Right kidney (tissue), 9 donors: ENCODE measurements at places on chromosomes 4 and X.

DNA sequence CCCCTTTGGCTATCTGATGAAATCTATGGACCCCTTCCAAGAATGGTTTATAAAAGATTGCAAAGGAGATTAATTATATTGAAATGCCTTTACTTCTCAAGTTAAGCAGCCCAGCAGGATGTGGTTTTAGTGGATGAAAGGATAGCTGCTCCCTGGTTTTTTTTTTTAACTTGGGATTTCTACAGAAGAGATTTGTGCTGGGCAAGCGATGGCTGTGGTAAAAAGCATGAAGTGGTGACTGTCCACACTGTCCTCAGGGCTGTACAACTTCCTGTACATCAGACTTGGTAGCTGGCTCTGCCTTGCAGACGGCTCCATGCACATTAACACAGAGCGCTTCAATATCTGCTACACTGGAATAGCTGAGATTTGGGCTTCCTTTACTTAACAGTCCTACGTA is 321.7 kb downstream of the DHX15 start:
- DNase-seq, result no peak

GRCh38 chr4:55920571-55920970 is 28.2 kb upstream of the CEP135 start:
- no peak for DNase-seq

- no peak for DNase-seq
Observed at GRCh38 chrX:133745349-133745748, 240.0 kb downstream of the GPC3 start.

DNA sequence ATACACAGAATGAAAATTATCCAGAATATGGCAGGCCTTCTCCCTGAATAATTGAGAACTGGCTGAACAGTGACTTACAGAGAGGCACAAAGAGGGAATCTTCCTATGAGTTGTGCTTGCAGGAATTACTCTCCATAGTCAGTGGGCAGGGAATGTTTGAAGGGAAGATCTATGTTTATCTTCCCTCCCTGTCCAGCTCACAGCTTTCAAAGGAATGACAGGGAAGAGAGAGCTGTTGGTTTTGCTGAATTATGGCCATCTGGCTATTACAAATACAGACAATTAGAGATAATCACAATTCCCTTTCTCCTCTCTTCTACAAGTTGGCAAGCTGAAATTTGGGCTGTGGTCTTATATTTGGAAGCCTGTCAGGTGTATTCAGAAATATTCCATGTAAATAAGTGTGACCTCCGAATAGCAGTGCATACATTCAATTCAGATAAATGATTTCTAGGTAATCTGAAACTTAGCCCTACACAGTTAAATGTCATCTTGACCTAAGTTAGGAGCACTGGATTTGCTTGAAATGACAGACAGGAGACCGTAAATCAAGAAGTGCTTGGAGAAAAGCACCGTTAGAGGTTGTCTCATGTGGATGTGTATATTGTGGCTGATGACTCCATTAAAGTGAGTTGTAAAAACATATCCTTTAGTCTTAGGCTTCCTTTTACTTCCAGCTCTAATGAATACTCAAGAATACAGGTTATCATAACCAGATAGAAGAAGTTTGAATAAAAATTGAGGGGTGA is 136.8 kb downstream of the C4orf33 start:
- no peak for DNase-seq

DNA sequence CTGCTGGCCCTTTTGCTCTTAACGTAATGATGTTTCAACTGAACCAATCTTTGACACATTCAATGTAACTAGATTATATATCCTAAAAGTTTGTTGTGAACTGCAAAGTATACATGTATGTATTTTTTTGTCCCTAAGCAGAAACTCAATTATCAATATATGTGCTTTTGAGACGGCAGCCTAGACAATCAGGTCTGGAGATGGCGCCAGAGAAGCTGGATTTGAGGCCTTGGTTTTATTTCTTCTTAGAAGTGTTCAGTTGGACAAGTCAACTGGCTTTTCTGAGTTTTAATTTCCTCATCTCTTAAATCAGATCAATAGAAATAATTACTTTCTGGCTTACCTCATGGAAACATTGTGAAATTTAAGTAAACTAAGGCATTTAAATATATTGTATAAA is 62.5 kb downstream of the DCAF8L1 start:
- DNase-seq, result no peak

DNA sequence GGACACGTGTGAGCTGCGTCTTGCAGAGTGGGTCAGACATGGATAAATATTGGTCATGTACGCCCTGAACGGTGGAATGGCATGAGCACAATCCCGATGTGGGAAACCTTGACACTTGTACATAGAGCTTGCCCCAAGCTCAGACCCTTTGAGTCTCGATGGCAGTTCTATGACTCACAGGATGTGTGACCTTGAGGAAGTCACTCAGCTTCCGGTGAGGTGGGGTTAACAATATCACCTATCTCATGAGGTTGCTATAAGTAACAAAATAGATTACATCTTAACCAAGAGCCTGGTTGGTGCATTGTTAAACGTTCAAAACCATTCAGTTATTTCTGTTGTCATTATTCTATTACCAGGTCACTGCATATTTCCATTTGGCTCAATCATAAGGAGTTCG is 109.1 kb upstream of the TBL1X start:
- no peak for DNase-seq

DNA sequence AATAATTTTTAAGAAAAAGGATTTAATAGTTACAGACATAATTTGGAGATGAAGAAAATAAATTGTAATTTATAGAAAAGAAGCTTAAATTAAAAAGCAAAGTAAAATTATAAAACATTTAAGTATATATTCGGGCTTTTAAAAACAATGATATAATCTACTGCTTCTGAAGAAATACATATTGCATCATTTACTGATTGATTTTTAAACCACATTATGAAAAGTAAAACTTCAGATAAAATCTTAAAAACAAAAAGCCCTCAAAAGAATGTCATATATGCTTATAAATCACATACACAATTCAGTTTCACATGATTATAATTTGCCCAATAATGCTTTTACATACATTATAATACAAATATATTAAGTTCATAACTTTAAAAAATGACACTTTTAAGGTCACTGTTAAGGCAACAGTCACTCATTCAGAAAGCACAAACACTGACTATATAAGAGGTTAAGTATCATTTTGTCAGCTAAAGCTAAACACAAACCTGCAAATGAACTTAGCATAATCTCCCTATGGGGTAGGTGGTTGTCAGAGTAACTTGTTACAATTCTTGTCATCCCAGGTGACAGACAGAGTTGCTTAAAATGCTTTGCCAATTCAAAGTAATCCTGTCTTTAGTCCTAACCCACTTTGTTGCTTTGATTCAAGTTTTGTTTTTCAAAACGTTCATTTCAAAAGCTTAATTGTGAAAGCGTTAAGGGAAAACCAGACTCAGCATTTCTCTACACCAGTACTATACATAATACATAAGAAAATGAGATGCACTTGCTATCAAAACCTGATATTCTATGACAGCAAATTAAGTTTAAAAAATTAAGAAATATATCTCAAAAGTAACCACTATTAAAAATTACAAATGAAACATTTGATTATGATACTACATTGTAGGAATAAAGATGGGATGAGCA is 90.6 kb upstream of the MAB21L2 start:
- DNase-seq, result no peak

- no peak for DNase-seq
Observed at GRCh38 chr4:163414275-163414674, 59.3 kb downstream of the TKTL2 start.

GRCh38 chr4:148834804-148835631 is 392.8 kb upstream of the NR3C2 start:
- peak; percentile 31 for DNase-seq

- no peak for DNase-seq
Observed at GRCh38 chr4:122616915-122617596, 3.8 kb downstream of the IL21 start.

DNA sequence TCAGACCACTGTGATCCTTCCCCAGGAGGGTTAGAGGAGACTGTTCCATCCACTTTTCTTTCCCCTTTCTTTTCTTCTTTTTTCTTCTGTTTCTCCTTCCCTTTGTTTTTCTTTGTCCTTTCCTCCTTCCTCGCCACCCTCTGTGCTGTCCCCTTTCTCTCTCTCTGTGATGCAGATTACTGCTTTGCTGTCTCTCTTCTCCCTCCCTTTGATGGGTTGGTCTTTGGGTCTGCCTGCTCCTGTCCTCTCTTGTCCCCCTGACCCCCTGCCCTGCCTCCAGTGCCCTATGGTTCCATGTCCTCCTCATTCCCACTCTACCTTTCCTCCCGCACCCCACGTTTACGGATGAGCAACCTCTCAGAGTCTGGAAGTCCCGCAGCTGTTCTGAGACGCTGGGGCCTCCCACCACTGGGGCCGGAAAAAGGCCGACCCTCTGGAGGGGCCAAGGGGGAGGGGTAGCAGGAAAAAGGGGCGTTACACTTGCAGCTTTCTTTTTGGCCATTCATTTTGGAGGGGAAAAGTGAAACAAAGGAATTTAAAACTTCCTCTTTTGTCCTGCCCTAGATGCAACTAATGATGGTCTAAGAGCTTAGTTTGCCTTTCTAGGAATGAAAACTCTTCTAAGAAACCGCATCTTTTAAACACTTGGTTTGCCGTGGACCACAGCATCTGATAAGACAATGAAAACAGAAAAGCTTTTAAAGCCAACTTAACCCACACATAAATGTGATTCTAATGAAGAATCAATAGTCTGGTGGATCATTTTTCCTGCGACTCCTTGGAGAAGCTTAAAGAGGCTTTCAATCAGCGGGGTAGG is 24.5 kb upstream of the TSR2 start:
- peak; percentile 7 for DNase-seq

- no peak for DNase-seq
Observed at GRCh38 chrX:71618303-71618721, at the start of gene CXCR3. CXCR3 (minus strand) TSS chrX:71618511; CDS start chrX:71618449, 62 bp downstream.

DNA sequence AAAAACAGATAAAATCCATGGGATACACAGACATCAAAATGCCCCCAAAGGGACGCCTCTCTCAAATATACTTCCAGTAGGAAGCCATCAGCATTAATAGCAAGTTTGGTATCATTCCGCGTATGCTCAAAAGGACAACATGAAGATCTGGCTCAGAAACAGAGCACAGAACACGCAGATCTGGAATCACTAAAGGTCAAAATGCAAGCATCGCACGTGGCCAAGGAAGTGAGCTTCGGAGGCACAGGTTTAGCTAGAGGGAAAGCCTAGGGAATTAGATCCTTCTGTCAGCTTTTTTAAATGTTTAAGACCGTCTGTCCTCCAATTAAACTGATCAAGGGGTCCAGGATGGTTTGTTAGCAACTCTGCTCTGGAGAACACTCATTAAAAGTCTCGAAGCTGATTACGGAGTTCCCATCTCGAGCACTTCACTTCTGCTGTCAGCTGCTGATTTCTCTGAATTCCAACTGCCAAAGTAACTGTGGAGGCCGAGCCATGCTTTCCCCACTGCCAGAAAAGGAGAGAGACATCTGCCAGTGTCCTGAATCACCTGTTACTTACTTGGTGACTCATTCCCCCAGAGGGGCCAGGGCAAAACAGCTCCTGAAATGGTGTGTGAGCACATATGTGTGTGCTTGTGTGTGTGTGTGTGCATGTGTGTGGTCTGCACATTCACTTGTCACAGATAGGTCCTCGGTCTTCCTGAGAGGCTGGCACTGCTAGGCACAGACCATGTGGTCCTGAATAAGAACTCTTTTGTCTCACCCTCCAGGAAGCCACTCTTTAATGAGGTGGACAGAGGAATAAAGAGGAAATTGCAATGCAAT is 177.7 kb upstream of the PPARGC1A start:
- DNase-seq, result no peak

DNA sequence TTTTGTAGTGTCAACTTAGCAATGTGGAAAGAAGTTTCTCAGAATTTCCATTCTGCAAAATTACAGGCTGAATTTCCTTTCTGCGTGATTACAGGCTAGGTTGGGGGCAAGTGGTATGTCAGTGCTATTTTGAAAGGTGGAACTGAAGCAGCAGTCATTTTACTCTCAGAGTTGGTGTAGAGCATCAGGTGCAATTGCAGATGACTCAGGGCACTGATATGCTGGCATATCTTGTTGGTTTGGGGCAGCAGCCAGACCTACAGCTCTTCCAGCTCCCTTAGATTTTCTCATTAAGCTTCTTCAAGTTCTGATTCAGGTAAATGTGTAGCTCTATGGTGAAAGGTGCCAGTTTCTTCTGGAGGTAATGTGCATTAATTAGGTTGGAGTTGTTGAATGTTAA is 930.7 kb upstream of the PCDH10 start:
- DNase-seq, result no peak

DNA sequence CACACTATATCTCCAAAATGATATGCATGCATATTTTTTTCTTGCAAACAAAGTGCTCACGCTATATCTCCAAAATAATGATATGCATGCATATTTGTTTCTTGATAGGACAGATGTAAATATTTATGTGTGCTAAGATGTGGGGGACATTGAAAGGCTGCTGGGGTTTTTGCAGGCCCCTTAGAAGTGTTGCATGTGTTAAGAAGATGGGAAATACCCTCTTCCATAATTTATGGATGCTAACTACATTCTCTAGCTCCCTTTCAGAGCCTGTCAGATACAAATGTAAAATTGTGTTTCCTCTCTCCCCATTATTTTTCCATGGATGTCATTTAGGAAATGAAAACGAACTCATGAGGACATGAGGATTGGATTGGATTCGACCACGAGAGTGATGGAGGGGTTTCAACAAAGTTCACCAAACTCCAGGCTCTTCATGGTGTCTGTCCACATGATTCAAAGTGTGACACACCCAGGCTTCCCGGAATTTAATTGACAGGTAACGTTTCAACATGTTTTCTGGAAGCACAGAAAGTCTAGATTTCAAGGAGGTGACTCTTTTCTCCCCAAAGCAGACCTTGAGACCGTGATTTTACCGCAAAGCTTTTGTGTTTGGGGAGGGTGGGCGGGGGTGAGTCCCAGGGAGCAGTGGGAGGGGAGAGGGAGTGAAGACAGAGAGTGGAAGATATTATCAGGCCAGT is 94.4 kb upstream of the CD99 start:
- DNase-seq, result no peak

DNA sequence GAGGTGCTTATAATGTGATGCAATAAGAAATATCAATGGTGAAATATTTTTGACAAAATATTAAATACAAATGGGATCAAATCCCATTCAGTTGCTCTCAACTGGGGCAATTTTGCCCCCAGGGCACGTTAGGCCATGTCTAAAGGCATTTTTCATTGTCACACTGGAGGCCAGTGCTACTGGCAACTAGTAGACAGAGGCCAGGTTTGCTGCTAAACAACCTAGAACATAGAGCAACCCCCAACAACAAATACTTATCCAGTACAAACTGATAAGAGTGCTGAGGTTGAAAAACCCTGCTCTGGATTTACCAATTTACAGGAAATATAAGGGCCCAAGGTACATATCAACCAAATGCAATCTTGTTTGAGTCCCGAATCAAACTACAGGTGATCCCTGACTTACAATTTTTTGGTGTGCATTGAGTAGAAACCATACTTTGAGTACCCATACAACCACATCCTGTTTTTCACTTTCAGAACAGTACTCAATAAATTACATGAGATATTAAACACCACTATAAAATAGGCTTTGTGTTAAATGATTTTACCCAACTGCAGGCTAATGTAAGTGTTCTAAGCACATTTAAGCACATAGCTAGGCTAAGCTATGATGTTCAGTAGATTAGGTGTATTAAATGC is 237.5 kb downstream of the HNRNPD start:
- DNase-seq, result no peak

- DNase-seq, result no peak
Observed at GRCh38 chr4:145083891-145084605, 13.9 kb downstream of the ANAPC10 start.

GRCh38 chrX:135112096-135112729 is 8.1 kb downstream of the ETDB start:
- no peak for DNase-seq

GRCh38 chrX:71814123-71814912 is 51.2 kb downstream of the CXorf49B start:
- DNase-seq, result no peak

GRCh38 chr4:168138143-168138542 is 45.8 kb downstream of the ANXA10 start:
- DNase-seq, result no peak
